Ammon's horn (tissue), 1 donor: ENCODE measurements at places on chromosomes 6 and 20.

DNA sequence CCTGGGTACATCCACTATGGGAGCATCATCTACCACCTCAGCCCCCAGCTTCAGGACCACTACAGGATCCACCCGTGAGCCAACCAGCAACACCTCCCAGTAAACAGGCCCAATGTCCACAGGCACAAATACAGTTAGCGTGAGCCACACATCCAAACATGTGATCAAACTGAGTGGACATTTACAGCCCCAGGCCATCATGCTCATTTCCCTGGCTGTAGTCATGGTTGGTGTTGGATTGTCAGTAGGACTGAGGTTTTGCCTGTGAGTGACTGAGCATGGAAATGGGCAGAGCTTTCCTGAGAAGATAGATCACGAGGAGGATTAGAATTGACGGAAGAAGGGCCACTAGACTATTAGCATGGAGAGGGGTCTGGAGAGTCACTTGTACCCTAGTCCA lies 10.7 kb upstream of the MUC21 start:
- DNase-seq = no peak

- DNase-seq = no peak
These were observed 122.8 kb downstream of the CCDC170 start for GRCh38 chr6:151616600-151616999.

DNA sequence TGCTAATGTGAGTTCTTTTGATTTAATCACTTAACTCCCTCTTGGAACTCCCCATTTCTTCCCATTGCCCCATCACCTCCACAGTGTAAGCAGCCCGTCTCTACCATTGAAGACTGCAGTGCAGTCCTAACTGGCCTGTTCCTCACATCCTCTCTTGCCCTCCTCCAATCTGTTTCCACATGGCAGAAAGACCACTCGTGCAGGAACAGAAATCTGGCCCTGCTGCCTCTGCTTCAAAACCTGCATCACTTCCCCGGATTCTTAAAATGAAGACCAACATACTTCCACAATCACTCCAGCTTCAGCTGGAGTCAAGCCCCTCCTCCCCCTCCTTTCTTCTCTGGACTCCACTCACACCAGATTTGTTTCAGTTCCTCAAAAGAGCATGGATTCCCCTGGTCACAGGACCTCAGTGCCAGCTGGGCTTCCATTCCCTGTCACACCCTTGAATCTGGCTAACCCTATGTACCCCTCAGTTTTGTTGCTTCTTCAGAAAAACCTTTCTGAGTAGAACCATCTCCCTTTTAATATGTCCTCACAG lies 802.3 kb downstream of the MAFB start:
- peak; percentile 64 for DNase-seq

- no peak for DNase-seq
These were observed 64.8 kb downstream of the UTRN start for GRCh38 chr6:144349690-144350527.

DNA sequence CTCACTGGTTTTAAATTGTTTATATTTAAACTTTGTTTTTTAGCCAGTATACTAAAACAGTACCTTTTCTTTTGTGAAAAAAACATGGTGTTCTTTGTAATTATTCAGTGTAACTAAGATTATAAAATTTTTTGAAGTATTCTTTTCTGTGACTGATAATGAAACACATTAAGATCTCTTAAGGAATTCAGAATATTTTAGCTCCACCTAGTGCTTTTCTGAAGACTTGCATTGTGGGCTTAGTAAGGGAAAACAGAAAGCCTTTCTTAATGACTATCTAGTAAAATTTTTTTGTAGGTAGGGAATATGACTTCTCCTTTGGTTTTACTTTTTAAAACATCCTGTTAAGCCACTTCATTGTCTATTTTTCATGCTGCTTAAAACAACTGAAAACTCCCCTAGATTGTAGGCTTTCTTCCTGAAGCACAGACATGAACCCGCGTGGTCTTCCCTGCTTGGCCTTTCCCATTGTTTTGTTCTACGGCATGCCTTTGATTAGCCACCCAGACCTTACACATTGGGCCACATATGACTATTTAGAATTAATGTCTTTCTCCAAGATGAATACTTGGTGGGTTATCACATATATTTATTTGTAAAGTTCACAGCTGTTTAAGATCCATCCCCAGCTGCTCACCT lies 72.1 kb downstream of the AFDN start:
- DNase-seq = no peak

GRCh38 chr20:25188218-25188617 lies 7.3 kb upstream of the ENTPD6 start:
- no peak for DNase-seq

DNA sequence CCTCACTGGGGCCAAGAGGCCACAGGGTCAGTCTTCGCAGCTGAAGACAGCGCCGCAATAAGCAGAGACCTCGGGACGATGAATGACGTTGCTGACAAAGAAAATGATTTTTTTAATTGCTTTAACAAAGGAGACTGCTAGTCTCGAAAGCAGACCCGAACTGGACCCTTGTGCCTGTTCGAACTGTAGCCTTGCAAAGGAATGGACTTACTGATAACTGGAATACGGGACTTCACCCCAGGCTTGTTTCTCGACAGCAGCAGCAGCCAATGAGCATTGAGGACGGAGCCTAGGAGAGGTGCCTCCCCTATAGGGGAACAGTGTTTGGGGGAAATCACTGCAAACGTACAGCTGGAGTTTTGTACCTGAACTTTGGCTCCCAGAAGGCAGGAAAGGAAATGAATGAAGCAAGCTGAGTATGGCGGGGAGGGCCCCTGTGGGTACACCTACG lies 1.3 kb upstream of the TAF4 start:
- DNase-seq = peak; percentile 47

GRCh38 chr20:49785149-49785851 lies 27.3 kb upstream of the SLC9A8 start:
- no peak for DNase-seq

DNA sequence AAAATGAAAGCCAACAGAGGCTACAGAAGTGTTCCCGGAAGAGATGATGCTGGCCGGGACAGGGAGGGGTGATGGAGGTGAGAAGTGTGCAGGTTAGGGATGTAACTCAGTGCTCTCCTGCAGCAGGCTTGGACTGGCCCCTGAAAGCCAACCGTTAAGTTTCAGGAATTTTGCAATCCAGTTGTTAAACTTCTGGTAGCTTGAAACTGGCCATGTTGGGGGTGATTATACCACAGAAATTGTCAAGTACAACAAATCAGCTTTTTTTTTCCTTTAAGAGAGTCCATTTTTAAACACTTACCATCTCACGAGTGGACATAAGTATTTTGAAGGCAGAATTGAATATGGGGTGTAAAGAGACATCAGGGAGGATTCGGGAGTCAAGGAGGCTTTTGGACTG lies 8.8 kb upstream of the SIRPB1 start:
- DNase-seq = no peak

DNA sequence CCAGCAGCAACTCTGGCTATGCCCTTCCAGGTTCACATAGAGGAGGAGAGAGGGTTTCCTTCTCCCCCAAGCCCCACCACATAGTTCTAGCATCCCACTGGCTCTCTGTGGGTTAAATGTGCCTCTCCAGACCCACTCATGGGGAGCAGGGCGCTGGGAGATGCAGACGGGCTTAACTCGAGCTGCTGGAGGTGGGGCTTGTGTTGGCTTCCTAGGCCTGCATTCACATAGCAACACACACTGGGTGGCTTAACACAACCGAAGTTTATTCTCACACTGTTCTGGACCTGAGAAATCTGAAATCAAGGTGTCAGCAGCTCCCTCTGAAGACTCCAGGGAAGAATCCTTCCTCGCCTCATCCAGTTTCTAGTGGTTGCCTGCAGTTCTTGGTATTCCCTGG lies 33.6 kb downstream of the SLC2A10 start:
- no peak for DNase-seq

GRCh38 chr20:14062786-14063185 lies 67.5 kb downstream of the MACROD2 start:
- DNase-seq = no peak

- no peak for DNase-seq
These were observed 268.9 kb downstream of the PREX1 start for GRCh38 chr20:48558906-48559305.

- peak; percentile 51 for DNase-seq
These were observed 309.3 kb downstream of the PRL start for GRCh38 chr6:21987501-21987957.

GRCh38 chr6:39157511-39157910 lies 42.5 kb upstream of the SAYSD1 start:
- DNase-seq = no peak

GRCh38 chr6:53928641-53929040 lies 133.8 kb downstream of the LRRC1 start:
- no peak for DNase-seq

DNA sequence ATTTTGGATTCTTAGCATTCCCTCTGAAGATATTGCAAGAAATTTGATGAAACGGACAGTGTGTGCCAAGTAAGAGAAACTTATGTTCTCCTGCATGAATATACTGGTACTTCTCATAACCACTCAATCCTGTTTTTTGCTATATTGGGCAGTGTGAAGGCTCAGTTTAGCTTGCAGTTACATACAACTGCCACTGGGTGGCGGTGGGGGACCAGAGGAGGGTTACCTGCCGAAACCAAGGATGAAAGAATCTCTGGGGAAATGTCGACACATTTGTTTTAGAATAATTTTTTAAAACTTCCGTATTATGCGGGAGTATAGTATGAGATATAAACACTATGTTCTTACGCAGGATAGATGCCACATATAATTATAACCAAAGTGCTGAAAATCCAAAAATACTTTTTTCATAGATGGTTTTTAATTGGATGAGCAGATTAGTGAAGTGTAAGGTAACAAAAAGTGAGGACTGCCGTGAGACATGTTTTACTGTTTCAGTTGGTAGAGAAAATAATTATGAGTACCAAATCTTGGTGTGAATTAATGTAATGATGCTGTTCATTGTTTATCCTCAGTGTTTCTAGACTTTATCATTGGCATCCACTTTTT lies 9.7 kb downstream of the TRMT11 start:
- peak; percentile 88 for DNase-seq

GRCh38 chr6:106056060-106056745 lies 29.9 kb upstream of the PRDM1 start:
- DNase-seq = no peak

- DNase-seq = no peak
These were observed 19.0 kb downstream of the VAPB start for GRCh38 chr20:58407966-58408557.

DNA sequence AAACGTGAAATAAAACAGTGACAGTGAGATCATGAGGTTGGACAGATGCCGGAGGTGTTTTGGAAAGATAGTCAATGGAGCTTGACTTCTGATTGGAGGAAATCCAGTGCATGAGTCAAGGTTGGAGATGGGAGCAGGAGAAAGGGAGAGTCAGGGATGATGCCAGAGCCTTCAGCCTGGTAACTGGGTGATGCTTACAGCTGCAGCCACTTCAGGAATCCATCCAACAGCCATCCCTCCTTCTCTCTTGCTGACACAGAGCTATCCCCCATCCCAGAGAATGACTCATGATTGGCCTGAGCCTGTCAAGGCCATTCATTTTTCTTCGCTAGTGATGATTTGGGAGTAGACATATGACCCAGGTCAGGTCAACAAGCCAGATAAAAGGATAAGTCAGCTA lies 112.8 kb downstream of the SAMD5 start:
- DNase-seq = no peak

DNA sequence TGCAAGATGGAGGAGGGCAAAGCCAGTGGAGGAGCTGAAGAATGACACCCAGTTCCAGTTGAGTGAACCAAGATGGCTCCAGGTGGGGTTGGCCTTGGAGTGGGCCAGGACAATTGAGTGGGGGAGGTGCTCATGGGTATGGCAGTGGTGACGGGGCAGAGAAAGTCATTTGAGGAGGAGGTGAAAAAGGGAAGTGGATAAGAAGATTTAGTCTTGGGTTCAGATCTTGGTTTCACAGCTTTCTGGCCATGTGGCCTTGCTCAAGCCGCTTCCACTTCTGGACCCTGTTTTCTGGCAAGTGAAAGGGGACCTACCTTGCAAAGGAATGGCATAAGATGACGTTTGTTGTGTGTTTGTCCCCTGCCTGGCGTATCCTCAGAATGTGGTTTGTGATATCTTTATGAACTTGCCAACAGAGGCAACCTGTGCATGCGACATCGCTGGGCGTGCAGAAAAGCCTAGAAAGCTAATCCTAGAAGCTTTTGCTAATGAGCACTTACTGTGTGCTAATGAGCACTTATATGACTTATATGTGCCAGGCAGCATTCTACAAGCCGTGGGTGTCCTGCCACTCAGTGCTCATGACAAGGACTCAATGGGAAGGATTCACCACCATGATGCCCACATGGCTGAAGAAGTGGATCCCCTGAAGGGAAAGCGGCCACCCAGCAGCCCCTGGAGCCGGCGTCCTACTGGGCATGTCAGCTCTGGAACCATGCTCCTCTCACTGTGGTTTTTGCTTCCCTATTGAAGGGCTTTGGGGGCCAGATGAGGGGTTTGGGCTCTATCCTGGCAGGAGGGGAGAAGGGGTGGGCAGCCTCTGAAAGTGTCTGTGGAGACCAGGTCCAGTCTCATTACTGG lies 23.6 kb upstream of the STX16 start:
- no peak for DNase-seq

DNA sequence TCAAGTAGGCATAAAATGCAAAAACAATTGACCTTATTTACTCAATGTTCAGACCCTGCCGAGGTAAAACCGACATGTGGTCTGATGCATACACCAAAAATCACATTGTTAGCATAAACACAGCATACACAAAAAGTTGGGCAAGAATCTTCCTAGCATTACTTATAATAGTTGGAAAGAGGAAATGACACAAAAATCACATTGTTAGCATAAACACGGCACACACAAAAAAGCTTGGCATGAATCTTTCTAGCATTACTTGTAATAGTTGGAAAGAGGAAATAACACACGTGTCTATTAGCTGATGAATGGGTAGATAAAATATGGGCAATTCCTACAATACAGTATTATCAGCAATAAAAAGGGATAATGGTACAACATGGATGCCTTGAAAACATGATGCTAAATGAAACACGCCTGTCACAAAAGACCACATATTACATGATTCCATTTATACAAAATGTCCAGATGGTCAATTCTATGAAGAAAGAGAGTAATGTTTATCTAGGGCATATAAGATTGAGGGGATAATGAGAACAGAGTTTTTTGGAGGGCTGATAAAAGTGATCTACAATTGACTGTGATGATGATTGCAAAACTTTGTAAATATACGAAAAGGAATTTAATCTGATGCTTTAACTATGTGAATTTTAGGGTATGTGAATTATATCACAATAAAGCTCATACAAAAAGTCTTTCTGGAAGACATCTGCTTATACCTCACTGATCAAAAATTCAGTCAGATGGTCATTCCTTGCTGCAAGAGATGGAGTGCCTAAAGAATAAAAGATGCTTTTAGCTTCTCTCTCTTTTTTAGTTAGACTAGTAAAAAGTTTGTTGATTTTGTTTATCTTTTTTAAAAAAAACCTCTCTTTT lies 1019.5 kb upstream of the CITED2 start:
- DNase-seq = no peak

GRCh38 chr6:128509709-128510108 lies 10.7 kb downstream of the PTPRK start:
- no peak for DNase-seq

- DNase-seq = no peak
These were observed 184.1 kb downstream of the TMEM242 start for GRCh38 chr6:157139054-157139708.
